ENCODE measurements at places on chromosomes 4 and X.

GRCh38 chrX:13029887-13030771 is 14.3 kb downstream of the FAM9C start:
- DNase-seq = no peak

DNA sequence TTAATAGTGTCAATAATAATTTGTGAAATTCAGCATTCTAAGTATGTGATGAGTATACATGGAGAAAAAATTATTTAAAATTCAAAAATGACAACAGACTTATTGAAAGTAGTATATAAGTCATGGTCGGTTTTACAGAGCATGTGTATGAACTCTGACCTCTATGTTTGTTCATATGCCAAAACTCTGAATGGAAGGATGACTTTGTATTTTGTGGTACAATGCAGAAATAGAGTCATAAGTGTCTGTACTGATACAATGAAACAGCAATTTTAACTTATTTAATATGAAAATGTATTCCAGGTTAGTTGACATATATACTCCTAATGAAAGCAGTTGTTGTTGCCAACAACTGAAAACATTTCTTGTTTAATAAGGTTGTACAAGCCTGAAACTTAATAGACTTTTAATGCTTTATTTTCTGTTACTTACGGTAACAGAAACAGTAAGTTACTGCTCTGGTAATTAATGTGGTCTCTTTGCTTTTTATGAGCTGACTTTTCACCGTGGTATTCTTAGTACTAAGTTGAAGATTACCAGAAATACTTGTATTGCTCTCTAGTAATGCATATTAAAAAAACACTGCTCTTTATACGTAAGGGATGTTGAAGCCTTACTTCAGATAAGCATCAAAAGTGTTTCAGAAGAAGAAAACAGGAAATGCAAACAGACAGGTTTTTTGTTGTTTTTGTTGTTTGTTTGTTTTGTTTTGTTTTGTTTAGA is 1.9 kb downstream of the UBE2K start:
- DNase-seq = no peak

DNA sequence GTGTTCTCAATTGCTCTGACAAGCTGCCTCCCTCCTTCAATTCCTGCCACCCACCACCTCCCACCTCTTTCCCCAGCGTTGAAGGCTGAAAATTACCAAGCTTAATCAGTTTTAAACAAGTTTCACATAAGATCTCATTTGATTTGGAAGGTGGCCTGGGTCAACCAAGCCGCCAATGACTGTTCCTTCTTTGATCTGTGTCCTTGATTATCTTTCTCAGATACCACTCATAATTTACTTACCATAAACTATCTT is 211.4 kb downstream of the SLIT2 start:
- DNase-seq = no peak

DNA sequence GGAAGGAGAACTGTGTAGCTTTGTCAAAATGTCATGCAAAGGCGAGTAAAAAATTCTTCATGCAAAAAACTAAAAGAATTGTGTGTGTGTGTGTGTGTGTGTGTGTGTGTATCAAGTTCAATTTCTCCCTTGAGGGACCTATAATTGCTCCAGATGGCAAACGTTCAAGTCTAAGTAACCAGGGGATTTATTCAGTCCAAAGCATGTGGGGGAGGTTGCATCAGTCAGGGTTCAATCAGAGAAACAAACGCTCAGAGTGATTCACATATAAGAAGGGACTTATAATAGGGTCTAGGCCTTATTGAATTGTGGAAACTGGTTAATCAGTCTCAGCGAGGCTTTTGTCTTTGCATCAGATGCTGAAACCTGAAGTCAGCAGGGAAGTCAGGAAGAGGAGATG is 5.0 kb downstream of the DCAF8L1 start:
- DNase-seq = no peak

DNA sequence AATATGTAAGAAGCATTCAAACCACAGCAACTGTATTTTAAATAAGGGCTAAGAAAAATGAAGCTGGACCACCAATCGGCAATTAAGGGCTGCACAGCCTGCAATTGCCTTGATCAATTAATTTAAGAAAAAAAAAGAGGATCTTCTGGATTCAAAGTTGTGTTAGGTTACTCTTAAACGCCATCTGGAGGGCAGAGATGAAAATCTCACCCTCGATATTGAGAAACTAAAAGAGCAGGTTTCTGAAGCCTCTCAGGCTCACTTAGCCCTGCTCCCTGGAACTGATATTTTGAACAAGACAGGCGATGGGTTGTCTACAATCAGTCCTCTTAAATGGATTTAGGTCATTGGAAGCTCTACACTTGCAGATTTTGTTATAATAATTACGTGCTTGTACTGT is 579.4 kb downstream of the GRXCR1 start:
- no peak for DNase-seq

GRCh38 chr4:5635826-5636195 is 72.5 kb downstream of the EVC2 start:
- no peak for DNase-seq

- no peak for DNase-seq
These were observed 151.2 kb upstream of the TLL1 start for GRCh38 chr4:165721815-165722214.

DNA sequence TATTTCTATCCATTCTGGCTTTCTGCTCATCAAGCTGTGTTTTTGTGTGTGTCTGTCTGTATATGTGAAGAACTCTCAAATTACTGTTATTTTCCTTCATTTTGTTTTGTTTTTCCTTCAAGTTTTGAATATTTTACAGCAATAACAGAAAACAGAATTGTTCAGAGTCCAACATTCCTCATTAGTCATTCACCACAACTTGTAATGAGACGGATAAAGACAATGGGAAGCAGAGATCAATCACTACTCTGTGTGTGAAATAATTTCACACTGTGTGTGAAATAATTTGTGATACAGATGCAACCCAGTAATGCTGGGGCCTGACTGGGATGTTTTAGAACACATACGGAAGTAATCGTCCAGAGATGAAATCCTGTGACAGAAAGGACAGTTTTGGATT is 55.2 kb downstream of the HPGD start:
- DNase-seq = no peak

GRCh38 chrX:120823556-120823955 is 52.1 kb downstream of the CT47B1 start:
- DNase-seq = no peak

DNA sequence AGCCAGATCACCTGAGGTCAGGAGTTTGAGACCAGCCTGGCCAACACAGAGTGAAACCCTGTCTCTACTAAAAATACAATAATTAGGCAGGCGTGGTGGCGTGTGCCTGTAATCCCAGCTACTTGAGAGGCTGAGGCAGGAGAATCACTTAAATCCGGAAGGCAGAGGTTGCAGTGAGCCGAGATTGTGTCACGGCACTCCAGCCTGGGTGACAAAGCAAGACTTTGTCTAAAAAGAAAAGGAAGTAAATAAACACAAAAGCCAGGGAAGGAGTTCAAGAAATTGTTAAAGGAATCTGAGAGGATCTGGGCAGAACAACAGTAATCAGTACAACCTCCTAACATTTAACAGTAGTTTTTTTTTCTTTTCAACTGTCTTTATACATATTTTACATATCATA is 48.7 kb upstream of the ARHGEF6 start:
- no peak for DNase-seq

- no peak for DNase-seq
These were observed 2.7 kb downstream of the HS6ST2 start for GRCh38 chrX:132955690-132956089.

- DNase-seq = no peak
These were observed 134.3 kb upstream of the FGF13 start for GRCh38 chrX:138845786-138846185.

DNA sequence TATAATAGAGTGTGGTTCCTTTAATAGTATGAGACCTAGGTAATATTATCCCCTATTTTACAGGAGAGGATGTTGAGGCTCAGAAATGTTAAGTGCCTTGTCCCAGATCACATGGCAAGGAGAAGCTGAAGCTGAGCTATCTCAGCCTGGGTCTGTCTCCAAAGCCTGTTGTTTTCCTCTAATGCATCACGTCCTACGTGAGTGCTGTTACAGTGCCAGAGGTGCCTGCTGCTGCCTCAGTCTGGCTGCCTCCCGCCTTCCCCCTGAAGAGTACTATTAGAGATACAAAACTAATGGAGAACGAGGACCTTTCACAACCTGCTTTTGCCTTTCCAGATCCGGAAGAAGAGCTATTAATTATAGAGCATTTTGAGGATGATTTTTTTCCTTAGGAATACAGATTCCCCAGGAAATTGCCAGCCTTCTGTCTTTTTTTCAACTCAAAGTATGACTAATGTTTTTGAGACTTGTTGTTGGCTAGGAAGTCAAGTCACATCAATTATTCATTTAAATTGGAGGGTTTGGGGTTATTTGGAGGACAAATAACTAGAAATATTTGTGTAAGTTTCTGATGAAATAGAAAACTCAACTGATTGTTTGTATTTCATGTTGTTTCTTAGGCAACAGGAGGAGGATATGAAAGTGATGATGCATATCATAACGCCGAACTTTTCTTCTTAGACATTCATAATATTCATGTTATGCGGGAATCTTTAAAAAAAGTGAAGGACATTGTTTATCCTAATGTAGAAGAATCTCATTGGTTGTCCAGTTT is 43.9 kb upstream of the MTMR1 start:
- DNase-seq = no peak

DNA sequence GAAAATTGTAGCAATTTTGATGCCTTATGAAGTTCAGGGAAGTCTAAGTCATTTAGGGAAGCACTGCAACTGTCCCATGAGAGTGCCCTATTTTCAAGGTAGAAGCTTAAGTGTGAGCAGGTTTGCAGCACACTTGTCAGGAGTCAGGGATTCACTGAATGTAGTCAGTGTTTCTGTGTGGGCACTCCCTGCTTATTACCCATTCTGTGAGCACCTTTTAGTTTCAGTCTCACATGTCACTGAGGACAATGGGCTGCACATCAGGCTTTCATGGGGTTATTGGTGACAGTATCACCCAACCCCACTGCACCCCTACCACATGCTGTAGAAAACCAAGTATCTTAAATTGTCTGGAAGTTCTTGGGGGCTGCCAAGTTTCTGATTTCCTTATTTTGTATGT is 2.9 kb upstream of the CCNG2 start:
- peak; percentile 21 for DNase-seq

- DNase-seq = no peak
These were observed 128.4 kb downstream of the PPP3CA start for GRCh38 chr4:101218894-101219293.

- DNase-seq = no peak
These were observed 2429.7 kb downstream of the PCDH7 start for GRCh38 chr4:33149658-33150524.

DNA sequence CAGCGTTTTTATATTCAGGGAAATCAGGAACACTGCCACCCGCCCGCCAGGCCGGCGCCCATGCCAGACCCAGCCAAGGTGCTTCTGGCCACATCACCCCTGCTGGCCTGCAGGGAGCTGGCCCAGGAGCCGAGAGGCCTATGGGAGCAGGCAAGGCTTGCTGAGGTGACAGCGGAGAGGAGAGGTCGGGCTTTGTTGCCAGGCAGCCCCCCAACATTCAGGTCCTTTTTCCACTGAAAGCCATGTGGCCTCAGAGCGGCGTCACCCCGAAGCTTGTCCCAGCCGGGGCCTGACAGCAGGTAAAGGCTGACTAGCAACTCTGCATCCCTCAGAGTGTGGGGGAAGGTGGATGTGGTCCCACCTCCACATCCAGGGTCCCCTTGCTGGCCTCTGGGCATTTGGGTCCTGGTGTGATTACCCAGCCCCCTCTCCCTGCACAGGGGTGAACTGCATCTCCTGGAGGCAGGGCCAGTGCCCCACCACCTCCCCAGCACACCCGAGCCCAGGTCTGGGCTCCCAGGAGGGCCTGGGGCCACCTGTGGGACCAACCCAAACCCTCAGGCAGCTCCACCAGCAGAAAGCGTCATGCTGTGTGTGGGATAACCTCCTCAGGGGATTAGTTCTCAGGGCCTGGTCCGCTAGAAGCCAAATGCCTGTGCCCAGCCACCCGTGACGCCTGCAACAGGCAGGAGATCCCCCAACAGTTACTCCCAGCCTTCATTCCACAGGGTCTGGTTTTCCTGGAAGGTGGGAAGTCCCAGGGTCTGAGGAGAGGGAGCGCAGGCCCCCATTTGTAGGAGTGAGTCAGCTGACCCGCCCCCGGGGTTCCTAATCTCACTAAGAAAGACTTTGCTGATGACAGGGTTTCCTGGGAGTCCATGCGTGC is at the start of gene PDE6B:
PDE6B (plus strand) TSS at position 869 of the 886 bp plus-strand sequence. CDS start 54 bp downstream, outside the sequence.
- no peak for DNase-seq

- DNase-seq = no peak
These were observed 172.0 kb downstream of the AASDH start for GRCh38 chr4:56215141-56215783.

DNA sequence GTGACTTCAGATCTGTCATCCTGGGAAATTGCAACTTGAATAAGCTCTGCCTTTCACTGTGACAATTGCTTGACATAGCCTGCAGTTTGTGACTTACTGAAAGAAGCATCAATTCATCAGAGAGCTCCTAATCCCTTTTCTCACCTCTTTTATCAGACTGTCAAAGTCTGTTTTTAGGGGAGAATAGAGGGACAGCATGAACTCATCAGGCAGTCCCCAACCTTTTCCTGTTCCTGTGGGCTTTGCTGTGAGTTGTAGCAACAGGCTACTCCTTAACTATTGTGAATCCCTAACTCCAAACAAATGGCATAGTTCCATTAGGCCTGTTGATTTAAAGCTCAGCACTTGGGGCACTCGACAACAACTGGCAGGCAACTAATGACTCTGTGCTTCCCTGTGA is 64.9 kb downstream of the DOCK11 start:
- DNase-seq = no peak

DNA sequence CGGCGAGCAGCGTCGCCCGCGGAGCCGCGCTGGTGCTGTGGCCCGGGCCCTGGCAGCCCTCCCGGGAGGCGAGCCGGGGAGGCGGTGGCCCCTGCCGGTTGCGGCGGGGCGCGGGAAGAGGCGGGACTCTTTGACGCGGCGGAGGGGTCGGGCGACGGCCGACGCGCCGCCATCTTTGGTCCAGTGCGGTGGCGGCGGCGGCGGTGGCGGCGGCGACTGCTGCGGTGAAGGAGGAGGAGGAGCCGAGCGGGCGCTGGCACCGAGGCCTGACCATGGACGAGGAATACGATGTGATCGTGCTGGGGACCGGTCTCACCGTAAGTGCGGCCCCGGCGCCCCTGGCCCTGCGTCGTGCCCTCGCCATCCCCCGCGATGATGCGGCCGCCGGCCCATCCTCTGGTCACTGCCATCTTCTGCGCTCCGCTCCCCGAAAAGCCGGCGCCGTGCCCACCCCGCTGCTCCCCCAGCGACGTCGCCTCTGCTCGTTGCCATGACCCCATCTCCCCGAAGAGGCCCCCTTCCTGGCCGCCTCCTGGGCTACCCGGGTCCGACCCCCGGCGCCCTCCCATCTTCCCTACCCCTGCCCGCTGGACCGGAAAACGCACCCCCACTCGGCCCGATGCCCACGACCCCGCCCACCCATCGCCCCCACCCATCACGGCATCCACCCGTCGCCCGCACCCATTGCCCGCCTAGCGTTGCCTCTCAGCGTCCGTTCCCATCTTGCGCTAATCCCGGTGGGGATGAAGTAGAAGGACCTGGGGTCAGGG is at the start of gene GDI1:
GDI1 (plus strand) TSS at position 172 of the 770 bp plus-strand sequence; CDS start at position 273, 101 bp downstream.
- no peak for DNase-seq

GRCh38 chr4:1347410-1347864 is 429 bp downstream of the UVSSA start:
- no peak for DNase-seq

DNA sequence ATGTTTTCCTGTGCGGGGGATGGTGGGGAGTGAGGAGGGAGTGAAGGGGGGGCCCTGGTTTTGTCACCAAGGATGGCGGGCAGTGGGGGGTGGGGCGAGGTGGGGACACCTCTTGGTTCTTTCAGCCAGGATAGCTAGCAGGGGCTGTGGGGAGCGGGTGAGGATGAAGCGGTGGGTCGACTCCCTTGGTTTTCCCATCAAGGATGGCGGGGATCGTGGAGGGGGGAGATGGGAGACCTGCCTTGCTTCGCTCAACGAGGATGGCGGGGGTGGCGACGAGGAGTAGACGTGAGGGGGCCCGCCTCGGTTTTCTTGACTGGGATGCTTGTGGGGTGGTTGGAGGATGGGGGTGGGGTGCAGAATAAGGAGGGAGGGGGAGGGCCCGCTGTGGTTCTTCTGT is 643 bp downstream of the FHL1 start:
- DNase-seq = no peak

Data from NCI-H1436 treated with DMSO at 0.1 percent for 48 hours (cell line).